ENCODE measurements at places on chromosomes 3 and 15.

DNA sequence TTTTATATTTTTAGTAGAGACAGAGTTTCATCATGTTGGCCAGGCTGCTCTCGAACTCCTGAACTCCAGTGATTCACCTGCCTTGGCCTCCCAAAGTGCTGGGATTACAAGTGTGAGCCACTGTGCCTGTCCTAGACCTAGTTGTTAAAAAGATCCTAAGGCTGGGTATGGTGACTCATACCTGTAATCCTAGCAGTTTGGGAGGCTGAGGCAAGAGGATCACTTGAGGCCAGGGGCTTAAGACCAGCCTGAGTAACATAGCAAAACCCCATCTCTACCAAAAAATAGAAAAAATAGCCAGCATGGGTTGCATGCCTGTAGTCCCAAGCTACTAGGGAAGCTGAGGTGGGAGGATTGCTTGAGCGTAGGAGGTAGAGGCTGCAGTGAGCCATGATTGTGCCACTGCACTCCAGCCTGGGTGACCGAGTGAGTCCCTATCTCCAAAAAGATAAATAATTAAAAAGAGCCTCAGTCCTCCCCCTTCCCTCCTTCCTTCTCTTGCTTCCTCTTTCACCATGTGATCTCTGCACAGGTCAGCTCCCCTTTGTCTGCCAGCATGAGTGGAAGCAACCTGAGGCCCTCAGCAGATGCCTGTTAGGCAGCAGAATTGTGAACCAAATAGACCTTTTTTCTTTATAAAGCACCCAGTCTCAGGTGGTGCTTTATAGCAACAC, 9.8 kb upstream of the FNDC3B start:
- no peak for DNase-seq

- peak; percentile 60 for DNase-seq
These were observed 34.3 kb downstream of the IRAK2 start for GRCh38 chr3:10198761-10199649.

DNA sequence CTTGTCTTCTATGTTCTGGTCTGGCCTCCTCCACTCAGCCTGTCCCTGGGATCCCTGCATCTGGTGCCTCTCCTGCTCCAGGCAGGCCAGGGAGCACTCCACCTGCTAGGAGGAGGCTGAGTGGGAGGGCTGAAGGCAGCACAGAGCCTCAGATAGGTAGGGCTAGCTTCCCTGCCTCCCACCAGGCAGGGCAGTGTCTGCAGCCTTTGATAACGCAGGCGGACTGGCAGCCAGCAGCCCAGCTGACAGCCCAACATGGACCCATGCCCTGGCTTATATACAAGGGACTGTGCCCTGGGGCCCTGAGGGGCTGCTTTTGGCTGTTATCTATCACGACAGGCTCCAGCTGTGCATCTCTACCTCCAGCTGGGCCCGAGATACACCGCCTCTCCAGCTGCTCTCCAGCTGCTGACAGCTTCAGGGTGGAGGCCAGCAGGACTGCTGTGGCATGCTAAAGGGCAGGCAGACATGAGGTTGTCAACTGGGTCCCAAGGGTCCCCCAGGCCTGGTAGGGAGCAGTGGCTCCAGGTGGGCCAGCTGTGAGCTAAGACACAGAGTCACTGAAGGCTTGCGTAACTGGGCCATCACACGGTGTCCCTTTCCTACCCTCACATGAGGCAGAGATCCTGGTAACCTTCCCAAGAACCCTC, 5.2 kb upstream of the CLK3 start:
- DNase-seq: no peak

DNA sequence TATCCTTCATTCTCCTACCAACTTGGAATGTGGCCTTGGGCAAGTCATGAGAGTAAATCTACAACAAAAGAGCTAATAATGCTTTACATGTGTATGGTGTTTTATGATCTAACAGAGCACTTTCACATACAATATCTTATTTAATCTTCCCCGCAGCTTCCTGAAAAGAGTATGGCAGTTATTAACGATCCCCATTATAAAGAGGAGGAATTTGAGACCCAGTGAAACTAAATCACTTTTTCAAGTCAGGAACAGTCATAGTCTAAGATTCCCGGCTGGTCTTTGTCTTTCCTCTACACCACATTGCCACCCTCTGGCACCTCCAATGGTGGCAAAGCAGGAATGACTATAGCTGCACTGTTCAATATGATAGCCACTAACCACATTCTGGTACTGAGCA, 69.7 kb upstream of the CMSS1 start:
- no peak for DNase-seq
